ENCODE measurements at places on chromosomes 6 and 20. TPM values are rescaled to one million over a fixed set of nuclear protein-coding genes. Genes with fewer than 3 reads are reported as not detected.

DNA sequence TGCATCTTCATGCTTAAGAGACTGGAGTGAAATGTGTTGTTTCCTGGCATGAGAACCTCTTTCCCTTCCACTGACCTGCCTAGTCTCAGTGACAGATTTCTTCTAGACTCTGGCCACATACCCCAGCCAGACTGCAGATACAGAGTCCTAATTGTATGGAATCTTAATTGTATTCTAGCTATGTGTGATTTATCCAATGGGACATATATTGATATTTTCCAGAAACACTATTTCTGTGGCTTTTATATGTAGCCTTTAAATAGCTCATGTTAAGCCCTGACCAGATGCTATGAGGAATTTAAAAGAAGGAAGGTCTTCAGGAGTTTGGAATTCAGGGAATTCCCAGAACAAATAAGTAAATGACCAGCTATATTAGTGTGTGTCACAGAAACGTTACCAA, 99.0 kb downstream of the FIG4 start:
- no peak for DNase-seq

GRCh38 chr6:136657666-136658065, 107.4 kb upstream of the MAP7 start:
- DNase-seq = no peak

GRCh38 chr6:99366852-99367251, 17.4 kb upstream of the FAXC start:
- DNase-seq = no peak

DNA sequence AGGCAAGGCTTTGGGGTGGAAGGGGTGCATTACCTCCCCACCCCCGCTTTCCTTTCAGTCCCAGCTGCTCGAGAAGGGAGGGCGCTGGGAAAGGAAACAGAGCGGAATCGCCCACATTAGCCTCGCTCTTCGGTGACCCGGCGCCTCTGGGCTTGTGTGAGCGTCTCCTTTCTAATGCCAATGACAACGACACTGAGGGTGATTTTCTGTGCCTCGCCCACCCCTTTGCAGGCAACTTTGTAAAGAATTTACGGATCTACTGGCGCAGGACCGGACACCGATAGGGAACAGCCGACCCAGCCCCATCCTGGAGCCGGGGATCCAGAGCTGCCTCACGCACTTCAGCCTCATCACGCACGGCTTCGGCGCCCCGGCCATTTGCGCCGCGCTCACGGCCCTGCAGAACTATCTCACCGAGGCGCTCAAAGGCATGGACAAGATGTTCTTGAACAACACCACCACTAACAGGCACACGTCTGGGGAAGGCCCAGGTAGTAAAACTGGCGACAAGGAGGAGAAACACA, 24.3 kb downstream of the TFAP2B start:
- no peak for DNase-seq

DNA sequence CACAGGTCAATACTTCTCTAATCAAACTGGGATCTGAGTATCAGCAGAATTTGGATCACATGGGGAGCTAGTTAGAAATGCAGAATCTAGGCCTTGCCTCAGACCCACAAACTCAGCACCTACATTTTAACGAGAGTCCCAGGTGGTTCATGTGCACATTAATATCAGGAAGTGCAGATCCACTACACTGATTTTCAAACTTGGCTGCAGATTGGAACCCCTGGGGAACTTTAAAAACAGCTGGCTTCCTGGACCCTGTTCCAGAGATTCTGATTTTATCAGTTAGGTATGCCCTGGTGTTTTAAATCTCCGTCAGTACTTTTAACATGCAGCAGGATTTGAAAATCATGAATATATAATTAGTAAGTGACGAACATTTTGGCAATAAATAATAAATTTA, 1.9 kb upstream of the CST8 start:
- DNase-seq = no peak

- DNase-seq = no peak
Measured at GRCh38 chr6:111562246-111562645, 43.4 kb downstream of the TRAF3IP2 start.

DNA sequence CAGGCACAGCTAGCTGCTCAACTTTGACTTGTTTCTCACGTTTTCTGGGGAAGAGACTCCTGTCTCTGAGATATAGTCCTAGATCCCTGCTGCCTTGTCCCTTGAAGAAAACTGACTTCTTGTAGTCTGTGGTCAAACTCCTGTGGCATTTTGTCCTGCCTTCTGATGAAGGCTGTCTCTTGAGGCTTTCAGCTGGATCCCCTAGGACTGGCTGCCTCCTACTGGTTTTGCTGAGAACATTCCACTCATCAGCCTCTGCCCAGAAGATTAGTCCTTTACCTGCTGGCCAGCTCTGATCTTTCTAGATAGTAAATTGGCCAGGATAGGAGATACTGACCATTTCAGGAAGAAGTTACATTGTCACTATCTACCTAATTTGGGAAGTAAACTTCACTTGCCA, 71.9 kb upstream of the CNR1 start:
- no peak for DNase-seq

Gene C6orf47
- 15.2 TPM for total RNA-seq

GRCh38 chr20:57973886-57974285, 254.6 kb downstream of the ANKRD60 start:
- DNase-seq = no peak

- no peak for DNase-seq
Measured at GRCh38 chr6:30399390-30400058, 54.6 kb downstream of the RPP21 start.

Gene DCDC2
- total RNA-seq = not detected

Gene GID8
- 30.2 TPM for total RNA-seq

Gene BPIFB2
- total RNA-seq = not detected

- no peak for DNase-seq
Measured at GRCh38 chr6:120700001-120700400, 634.3 kb downstream of the TBC1D32 start.

Gene GJE1
- total RNA-seq = not detected

Gene HLA-DQA2
- total RNA-seq = 2.2 TPM

Gene EXOC2
- 23.6 TPM for total RNA-seq

Gene MOXD1
- total RNA-seq = 16.0 TPM

GRCh38 chr6:136437246-136437645, 113.0 kb downstream of the MAP7 start:
- no peak for DNase-seq

DNA sequence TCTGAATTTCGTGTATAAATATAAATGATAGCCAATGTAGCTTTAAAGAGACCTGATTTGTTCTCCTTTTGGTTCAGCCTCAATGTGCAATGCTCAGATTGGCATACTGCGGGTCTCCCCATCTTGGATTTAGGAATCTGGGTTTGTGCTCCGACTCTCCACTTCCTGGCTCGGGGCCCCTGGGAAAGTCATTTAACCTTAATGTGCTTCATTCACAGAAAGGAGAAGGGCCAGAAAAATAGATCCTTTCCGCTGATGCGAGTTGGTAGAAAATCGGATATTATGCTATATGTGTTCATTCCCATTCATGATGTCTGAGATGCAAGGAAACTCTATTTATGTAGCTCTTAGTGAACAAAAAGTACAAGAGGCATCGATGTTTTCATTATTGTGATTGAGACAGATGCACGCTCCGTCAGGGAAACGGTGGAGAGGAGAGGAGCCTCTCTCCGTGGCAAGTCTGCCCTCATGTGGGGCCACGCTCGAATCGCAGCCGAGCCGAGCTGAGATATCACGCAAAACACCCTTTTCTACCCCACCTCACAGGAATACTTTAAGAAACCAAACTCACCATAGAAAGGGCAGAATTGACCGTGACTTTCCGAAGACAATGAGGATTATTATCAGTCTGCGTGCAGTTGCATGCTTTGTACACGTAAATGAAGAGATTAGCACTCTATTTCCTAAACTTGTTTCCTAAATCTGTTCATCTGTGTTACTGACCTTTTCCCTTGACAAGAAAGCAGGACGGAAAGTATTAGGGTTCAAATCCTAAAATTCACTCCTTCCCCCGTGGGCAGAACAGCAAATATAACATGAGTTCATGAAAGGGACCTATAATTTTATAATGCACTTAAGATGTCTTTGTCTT, 136.6 kb downstream of the COL9A1 start:
- no peak for DNase-seq

Gene GTSF1L
- total RNA-seq = not detected

- DNase-seq = no peak
Measured at GRCh38 chr20:50193836-50194421, 3.3 kb downstream of the CEBPB start.

GRCh38 chr6:8655670-8656454, 220.5 kb upstream of the SLC35B3 start:
- DNase-seq = no peak

Gene PAK5
- total RNA-seq = 0.25 TPM

GRCh38 chr6:38015341-38015740, 195.8 kb downstream of the ZFAND3 start:
- no peak for DNase-seq

DNA sequence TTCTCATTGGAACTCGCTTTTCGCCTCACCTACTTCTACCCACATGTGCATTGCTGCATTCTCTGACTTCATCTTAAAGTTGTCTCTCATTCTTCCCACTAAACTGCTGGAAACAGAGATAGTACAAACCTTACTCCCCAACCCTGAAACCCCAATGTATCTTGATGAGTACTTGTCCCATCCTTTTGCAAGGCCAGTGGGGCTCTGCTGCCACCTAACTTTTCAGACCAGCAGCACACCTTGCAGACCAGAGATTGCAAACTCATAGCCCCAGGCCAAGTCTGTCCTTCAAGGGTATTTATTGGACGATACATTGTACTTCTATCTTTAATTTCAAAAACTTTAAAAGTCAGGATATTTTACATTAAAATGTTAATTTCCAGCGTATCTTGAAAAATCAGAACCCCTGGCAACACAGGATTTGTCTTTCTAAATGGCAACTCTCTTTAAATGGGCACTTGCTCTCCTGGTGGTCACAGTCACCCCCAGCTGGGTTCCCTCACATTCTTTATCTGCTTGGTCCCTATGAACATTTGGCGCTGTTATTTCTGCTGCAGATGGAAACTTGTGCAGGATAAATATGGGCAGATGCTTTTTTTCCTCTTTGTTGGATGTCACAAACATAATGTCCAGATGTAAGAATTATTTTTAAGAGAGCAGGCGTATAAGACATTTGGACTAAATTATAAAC, 83.9 kb downstream of the SOD2 start:
- DNase-seq = no peak

Gene NAPB
- 28.5 TPM for total RNA-seq

DNA sequence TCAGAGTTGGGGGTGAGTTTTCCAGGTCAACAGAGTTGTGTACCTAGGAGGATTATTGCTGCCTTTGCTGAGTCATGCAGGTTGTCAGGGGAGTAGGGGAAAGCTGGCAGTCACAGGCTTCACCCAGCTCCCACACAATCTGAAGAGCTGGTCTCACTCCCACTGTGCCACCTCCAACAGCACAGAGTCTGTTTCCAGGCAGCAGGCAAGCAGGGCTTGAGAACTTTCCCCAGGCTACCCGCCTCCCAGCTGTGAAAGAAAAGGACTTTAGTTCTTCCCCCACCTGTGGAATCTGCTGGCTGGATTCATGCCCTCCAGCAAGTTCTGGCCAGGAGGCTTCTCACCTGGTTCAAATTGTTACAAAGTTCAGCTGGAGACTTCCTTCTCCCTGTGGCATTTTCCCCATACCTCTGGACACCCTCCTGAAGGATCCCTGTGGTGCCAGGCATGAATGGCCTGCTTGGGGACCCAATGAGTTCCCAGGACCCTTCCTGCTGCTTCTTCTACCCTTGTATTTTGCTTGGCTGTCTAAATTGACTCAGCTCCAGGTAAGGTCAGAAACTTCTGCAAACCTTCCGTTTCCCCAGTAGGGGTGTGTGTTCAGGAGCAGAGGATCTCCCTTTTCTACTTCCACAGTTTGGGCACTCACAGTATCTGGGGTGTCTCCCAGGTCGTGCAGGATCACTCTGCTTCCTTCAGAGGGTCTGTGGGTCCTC, 378.1 kb upstream of the MAN1A1 start:
- DNase-seq = no peak

DNA sequence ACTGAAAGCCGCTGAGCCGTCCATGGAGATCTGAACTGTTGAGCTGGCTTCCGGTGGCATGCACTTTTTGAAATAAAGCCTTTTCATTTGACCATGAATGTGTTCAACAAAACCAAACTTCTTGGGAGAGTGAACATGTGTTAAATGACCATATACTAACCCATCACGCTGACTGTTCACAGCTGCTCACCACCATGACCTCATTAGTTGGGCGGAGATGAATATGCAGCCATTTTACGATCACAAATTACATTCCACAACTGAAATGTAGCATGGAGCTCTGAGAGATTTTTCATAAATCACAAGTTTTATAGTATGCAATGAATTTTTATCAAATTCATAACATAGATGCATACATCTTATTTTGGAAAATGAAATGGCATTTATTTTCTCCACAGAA, 4.2 kb downstream of the RAMACL start:
- DNase-seq = no peak

Gene ZBP1
- total RNA-seq = 0.74 TPM

Data from vagina (tissue), 2 donors.